ENCODE measurements at places on chromosomes 2 and 18.

- no peak for DNase-seq
These were observed 21.5 kb upstream of the ZSCAN30 start for GRCh38 chr18:35311496-35311895.

GRCh38 chr2:178629463-178629862 is 149.2 kb downstream of the PLEKHA3 start:
- no peak for DNase-seq

GRCh38 chr2:237147317-237147716 is 61.6 kb downstream of the COPS8 start:
- no peak for DNase-seq

- no peak for DNase-seq
These were observed 229.3 kb downstream of the TGIF1 start for GRCh38 chr18:3679241-3679640.

DNA sequence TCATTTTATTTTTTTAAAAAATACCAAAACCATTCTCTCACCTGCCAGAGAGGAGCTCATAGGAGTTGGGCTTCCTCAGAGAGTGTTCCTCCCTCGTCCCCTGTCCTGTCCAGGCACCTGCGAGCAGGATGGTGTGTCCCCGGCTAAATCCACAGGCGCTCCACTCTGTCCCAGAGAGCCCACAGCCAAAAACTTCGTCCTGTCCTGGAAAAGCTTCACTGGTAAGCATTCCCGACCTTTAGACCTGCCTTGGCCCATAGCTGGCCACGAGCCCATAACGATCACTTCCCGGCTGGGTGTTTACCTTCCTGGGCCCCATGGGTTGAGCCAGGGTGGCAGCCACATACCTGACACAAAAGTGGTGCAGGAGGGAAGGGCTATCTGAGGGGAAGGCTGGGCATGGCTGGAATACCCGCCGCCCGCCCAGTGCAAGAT is at the start of gene NGEF:
TSS of gene NGEF (minus strand) at position 230 of the 435 bp plus-strand sequence. CDS start 38,366 bp downstream, outside the sequence.
- DNase-seq: no peak

GRCh38 chr2:235541838-235542549 is 48.2 kb downstream of the AGAP1 start:
- DNase-seq: no peak

DNA sequence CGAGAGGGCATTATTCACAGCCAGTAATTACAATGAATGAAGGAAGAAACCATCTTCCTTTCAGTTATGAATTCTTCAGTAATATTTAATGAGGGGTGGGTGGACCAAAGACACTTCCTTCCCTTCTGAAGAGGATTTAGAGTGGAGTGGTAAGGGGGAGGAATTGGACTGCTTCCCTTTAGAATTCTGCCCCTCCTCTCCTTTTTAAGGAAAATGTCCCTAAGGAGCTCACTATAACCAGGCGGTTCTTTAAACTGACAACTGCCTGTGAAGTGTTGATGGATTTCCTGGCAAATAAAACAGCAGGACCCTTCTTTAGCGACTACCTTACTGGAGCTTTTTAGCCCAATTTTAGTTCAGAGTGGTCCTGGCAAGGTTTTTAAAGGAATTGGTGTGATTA is 86.4 kb downstream of the LIMS1 start:
- no peak for DNase-seq

DNA sequence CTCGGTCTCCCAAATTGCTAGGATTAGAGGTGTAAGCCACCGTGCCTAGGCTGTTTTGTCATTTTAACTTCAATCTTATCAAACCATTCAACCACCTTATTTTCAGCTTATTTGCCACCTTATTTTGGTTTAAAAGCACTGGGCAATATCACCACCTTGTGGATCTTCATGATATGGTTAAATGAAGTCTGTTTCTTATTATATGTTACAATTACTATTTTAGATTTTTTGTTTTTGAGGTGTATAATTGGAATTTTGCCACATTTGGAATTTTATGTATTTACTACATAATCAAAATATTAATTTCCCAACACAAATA is 43.8 kb upstream of the SCN9A start:
- DNase-seq: no peak

DNA sequence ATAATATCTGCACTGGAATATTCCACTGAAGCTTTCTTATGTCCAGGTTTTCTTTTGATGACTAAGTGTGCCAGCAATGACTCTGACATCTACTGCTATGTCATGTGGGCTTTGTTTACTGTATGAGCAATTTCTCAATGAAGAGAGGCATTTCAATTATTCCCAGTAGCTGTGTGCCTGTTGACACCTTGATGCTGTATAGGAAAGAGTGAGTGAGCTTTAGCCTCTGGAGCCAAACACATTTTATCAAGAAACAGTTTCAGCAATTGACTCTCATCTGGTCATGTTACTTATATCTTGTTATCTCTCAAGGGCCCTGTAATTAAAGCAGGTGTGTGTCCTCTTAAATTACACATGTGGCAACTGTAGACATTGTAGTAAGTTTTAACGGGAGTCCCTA is 493.2 kb upstream of the FANCL start:
- no peak for DNase-seq

- DNase-seq: no peak
These were observed 42.1 kb upstream of the REL start for GRCh38 chr2:60839126-60839813.

DNA sequence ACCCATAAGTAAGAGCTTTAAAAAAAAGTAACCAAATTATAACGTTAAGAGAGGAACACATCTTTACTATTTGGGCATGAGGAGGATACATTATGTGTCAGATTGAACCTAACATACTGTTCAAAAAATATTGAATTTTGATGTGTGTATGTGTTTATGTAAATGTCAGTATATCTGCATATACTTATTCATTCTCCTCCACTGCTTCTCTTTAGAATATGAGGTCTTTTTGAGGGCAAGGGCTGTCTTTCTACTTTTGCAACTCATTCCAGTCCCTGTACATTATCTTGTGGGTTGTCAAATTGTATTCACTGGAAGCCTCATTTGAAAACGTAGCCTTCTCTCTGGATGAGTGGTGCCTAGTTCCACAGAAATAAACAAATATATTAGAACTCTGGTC is 509.4 kb upstream of the HNMT start:
- no peak for DNase-seq

GRCh38 chr2:231371430-231372054 is 24.0 kb upstream of the B3GNT7 start:
- no peak for DNase-seq

DNA sequence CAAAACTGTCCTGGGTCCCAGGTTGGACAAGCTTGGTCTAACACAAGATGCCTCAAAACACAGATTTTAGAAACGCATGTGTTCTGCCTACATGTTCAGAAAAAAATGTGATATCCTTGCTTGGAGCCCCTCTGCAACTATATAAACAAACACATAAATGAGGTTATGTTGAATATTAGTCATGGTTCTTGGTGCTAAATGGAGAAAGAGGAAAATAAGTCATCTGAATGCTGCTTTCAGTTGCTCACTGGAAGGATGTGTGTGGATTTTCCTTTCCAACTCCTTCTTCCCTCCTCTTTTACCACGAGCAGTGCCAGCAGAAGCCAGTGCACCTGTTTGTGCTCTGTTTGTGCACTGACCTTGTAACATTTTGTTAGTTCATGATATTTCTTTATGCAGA is 85.3 kb downstream of the PIEZO2 start:
- DNase-seq: no peak

DNA sequence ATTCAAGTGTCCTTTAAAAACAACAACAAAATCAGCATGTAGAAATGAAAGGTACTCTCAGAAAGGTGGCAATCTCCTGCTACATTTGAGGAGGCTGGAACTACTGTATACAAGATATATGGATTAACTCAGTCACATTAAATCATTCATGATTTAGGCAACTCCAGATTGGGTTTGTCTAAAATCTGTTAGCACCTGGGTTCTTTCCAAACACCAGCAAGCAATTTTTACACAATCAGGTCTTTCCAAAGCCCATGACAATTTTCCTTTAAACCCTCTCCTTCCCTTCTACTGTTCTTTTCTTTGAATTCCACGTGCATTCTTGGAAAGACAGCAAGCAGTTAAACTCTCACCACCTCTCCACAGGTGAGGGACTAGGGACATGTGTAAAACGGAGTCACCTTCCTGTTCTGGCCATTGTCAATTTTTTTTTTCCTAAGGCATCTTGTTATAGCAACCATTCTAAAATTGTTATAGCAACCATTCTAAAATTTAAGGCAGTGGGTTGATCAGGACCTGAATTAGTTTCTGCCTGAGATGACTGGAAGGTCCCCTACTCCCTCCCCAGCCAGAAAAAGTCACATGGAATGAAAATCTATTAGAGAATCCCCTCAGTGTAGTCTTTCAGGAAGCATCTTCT is 113.9 kb downstream of the ANKRD44 start:
- no peak for DNase-seq

GRCh38 chr2:126751477-126751876 is 95.5 kb downstream of the GYPC start:
- DNase-seq: no peak

DNA sequence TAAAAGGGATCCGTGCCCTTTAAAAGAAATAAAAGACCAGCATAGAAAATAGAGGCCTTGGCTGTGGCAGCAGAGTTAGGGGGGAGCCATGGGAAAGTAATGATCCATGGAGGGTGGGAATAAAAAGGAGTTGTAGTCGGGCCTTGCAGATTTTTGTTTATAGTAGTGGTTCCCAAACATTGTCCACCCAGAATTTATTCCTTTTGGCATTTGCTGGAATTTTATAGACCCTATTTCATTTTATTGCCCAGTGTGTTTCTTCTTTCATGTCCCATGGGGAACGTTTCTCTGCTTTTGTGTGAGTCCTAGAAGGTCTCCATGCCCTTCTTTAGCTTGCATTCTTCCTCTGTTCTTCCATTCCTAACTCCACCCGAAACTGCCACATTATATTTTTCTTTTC is 222.2 kb downstream of the LTBP1 start:
- no peak for DNase-seq

DNA sequence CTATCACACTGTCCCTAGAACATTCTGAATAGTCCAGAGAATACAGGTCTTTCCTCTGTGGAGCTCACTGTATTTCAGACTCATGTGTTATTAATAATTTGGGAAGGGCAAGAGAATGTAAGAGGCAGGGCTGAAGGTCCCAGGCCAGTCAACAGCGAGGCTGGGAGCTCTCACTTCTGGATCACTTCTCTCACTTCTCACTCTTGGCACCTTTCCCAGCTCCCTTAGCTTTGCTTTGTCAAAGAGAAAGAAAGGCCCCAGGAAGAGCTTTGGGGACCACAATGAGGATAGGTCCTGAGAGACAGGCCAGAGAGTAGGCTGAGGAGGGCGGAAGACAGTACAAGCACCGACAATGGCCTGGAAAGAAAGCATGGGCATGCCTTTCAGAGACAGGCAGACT is 11.2 kb downstream of the EFR3B start:
- DNase-seq: no peak

DNA sequence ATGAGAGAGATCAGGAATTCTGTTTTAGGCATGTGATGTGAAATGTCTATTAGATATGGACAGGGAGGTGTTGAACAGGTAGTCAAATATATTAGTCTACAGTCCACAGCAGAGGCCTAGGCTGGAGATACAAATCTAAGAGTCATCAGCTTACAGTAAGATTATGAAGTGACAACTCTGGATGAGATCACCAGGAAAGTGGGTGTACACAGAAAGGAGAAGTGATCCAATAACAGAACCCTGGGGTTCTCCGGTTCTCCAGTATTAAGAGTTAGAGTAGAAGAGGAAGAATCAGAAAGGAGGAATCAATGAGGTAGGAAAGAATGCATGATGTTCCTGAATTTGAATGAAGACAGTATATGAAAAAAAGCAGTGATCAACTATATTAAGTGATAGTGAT is 362.3 kb downstream of the FIGN start:
- no peak for DNase-seq

All from nucleus accumbens (tissue), 56 donors.